ENCODE measurements at places on chromosomes 5 and 9.

- DNase-seq: no peak
These were observed 80.0 kb upstream of the TNC start for GRCh38 chr9:115198001-115198400.

GRCh38 chr5:16937503-16938161, 1.5 kb upstream of the MYO10 start:
- no peak for DNase-seq

GRCh38 chr5:175159956-175160355, 284.0 kb downstream of the DRD1 start:
- no peak for DNase-seq

- DNase-seq: no peak
These were observed 57.9 kb upstream of the FTMT start for GRCh38 chr5:121793791-121794190.

Measured in HCT116 (cell line).